Endothelial cell of umbilical vein (primary cell): ENCODE measurements at places on chromosomes 2 and 18. TPM values are rescaled to one million over a fixed set of nuclear protein-coding genes. Genes with fewer than 3 reads are reported as not detected.

- H3K36me3 ChIP-seq: no peaks in the 10 kb centered on the region
- peaks cover 46% of the 10 kb centered on the region for H3K4me1 ChIP-seq
- H3K4me3 ChIP-seq: no peak overlapping the region
- peak; percentile 6 for DNase-seq
These were observed 363.6 kb downstream of the ZNF521 start for GRCh38 chr18:24988253-24988840.

DNA sequence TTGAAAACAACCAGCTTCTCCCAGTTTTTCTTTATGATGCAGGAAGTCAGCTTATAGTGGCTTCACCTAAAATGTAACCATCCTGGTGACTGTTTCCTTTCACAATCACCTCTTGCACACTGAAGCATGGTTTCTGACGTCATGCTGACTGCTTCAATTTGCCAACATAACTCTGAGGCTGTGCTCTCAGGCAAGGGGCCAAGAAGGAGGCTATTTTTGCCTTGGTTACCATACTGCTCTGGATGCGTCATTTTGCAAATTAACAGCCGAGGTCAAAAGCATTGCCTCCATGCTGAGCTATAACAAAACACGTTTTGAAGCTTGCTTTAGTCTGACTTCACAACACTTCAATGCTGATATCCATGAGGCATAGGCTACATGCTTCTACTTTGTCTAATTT, 397.8 kb downstream of the METTL4 start:
- no peak overlapping the region for H3K27ac ChIP-seq
- no peak overlapping the region for H3K4me3 ChIP-seq
- DNase-seq: peak; percentile 33
- no peaks in the 10 kb centered on the region for H3K27me3 ChIP-seq
- H3K36me3 ChIP-seq: no peaks in the 10 kb centered on the region

GRCh38 chr2:22807872-22808271, 577.1 kb upstream of the KLHL29 start:
- H3K4me1 ChIP-seq: no peaks in the 10 kb centered on the region
- no peak for DNase-seq
- H3K27ac ChIP-seq: no peak overlapping the region
- H3K27me3 ChIP-seq: no peaks in the 10 kb centered on the region
- H3K4me3 ChIP-seq: no peak overlapping the region

DNA sequence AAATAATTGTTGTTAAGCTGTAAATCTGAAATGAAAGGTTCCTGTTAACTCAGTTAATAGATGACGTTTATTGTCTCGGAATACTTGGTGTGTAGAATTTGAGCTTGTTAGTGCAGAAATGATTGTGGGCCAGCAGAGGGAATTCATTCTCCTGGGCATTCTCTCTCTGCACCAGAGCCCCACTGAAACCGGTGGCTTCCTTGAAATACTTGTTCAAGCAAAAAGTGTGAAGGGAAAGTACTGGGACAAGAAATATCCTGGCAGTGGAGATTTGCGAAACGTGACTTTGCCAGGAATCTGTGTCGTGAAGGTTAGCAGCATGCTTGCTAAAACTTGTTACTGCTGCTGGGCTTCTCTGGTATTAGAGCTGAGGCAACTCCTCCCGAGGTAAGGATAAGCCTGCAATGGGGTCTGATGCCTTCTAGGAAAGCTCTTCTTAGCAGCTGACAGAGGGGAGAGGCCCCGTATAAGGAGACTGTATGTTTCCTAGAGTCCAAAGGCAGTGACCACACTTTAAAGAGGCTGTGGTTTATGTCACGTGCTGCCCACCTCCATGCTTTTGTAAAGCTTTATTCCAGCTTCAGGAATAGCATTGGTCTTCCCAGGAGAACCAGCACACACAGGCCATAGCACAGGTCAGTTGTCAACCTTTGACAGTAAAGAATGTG, 2.0 kb downstream of the ITGA6 start:
- H3K4me1 ChIP-seq: peaks cover 40% of the 10 kb centered on the region
- H3K36me3 ChIP-seq: no peaks in the 10 kb centered on the region
- no peak overlapping the region for H3K27ac ChIP-seq
- no peak for DNase-seq
- H3K27me3 ChIP-seq: no peaks in the 10 kb centered on the region

DNA sequence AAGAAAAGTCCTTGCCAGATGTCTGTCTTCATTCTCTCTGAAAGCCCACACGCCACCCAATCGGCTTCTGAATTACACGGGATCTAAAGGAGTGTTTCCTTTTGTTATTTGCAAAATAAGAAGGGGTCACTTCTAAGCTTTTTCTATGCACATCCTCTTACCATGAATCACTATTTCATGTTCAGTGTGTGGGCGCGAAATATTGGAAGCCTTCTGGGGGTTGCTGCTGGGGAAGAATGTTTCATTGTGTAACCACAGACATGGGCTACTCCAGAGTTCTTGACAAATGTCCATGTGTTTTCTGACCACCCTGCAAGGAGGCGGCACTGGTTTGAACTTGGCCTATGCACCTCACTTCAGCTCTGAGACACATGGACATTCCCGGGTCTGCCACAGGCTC, 133.6 kb upstream of the APCDD1 start:
- no peaks in the 10 kb centered on the region for H3K4me1 ChIP-seq
- H3K27ac ChIP-seq: no peak overlapping the region
- H3K4me3 ChIP-seq: no peak overlapping the region

The SEC11C gene
- total RNA-seq: 29.8 and 36.8 TPM in 2 replicates

GRCh38 chr2:217260441-217261115, 400.7 kb upstream of the TNP1 start:
- peak overlapping the region; percentile 12 for H3K27ac ChIP-seq
- no peaks in the 10 kb centered on the region for H3K36me3 ChIP-seq
- no peaks in the 10 kb centered on the region for H3K27me3 ChIP-seq
- H3K4me1 ChIP-seq: peaks cover 5% of the 10 kb centered on the region
- DNase-seq: no peak
- H3K4me3 ChIP-seq: no peak overlapping the region

The CD302 gene
- total RNA-seq: 10.6 and 11.5 TPM in 2 replicates

DNA sequence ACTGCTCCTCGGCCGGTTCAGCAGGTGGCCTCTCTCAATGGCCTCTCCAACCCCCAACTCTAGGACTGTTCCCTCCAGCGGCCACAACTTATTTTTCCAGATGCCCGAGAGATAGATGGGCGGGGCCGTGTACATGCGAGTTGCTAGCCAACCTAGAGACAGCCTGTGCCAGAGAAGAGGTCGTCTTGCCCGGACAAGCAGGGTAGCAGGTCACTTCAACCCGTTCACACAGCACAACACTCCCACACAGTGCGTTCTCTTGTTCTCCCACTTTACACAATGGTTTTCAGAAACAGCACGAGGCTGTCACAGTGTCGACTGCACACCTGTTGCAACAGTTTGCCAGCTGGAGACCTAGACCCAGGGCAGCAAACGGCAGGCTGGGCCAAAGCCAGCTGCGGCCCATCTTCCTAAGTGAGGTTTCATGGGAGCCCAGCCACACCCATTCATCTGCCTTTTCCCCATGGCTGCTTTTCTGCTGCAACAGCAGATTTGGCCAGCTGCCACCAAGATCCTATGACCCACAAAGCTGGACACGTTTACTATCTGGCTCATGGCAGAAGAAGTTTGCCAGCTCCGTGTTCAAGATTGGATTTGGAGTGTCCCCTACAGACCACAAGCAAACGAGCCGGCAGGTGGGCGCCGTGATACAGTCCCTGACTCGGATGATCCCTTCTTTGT, 7.3 kb upstream of the PRLH start:
- no peaks in the 10 kb centered on the region for H3K4me1 ChIP-seq
- DNase-seq: no peak
- H3K27me3 ChIP-seq: peaks cover 7% of the 10 kb centered on the region
- H3K36me3 ChIP-seq: no peaks in the 10 kb centered on the region
- H3K4me3 ChIP-seq: no peak overlapping the region
- H3K27ac ChIP-seq: no peak overlapping the region

The CHRNG gene
- total RNA-seq: not detected in 2 replicates

DNA sequence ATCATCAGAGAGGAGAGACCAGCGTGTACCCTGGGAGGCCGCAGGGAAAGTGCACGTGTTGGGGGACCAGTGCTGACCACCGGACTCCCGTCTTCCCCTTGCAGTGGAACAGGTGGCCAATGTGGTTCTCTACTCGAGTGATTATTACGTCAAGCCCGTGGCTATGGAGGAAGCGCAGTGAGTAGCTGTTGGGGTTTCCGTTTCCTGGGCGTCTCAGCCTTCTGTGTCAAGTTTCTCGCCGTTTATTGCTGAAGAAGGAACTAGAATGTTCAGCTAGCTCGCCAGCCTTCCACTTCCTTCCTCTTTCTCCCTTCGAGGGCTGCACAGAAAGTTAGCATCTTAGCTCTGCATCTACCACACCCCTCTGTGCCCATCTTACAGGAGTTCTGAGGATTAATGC, 22.8 kb upstream of the DGKD start:
- no peak for DNase-seq
- H3K4me3 ChIP-seq: no peak overlapping the region
- no peaks in the 10 kb centered on the region for H3K36me3 ChIP-seq

DNA sequence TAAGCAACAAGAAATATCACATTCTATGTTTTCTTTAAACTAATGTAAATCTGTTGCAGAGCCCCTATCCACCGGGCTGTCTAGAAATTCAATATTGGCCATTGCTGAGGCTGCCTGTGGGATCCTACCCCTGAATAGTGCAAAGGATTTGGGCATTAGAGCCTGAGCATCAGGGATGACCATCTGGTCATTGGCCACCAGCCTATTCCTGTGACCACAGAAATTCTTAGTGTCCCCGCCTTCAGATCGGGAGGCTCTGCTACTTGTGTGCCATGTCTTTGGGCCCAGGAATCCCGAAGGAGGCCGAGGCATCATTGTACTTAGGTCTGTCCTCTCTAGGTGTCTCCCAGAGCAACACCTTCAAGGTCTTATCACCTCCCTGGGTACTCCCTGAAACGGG, 73.8 kb downstream of the HRH4 start:
- H3K27me3 ChIP-seq: peaks cover 24% of the 10 kb centered on the region
- no peaks in the 10 kb centered on the region for H3K36me3 ChIP-seq
- no peak overlapping the region for H3K4me3 ChIP-seq
- peaks cover 10% of the 10 kb centered on the region for H3K4me1 ChIP-seq
- no peak for DNase-seq
- H3K27ac ChIP-seq: no peak overlapping the region

DNA sequence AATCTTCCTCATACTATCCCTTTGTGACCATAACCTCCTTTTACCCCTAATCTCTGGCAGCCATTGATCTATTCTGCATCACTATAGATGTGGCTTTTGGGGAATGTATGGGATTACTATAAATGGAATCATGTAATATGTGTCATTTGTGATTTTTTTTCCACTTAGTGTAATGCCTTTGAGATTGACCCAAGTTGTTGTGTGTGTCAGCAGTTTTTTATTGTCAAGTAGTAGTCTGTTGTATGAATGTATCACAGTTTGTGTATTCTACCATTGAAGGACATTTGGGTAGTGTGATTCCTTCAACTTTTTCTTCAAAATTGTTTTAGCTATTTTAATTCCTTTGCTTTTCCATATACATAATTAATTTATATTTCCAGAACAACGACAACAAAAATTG, 18.6 kb downstream of the VRK2 start:
- DNase-seq: no peak
- peaks cover 6% of the 10 kb centered on the region for H3K4me1 ChIP-seq
- no peaks in the 10 kb centered on the region for H3K27me3 ChIP-seq
- no peaks in the 10 kb centered on the region for H3K36me3 ChIP-seq

The ANAPC1 gene
- 58.3 and 61.5 TPM in 2 replicates for total RNA-seq

The ACMSD gene
- total RNA-seq: not detected in 2 replicates

The SLC9A2 gene
- total RNA-seq: not detected in 2 replicates

The ITGA4 gene
- 2.8 TPM in 2 replicates for total RNA-seq

DNA sequence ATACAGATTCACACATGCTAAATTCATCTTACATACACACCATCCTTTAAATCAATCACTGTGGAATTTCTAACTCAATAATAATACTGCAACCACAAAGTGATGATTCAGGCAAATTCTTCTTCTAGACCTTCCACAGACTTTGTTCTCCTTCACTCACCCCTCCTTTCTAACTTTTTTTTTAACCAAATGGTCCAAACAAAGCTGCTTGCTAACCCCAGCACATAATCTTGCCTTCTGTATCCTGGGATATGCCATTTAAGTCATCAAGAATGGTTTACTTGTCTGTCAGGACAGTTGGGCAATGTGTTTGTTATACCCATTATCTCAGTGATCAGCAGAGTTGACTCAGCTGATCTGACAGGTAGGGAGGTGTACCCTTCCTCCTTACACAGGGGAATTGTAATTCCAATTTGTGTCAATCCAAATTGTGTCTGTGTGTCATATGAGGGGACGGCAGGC, 10.0 kb downstream of the SLC40A1 start:
- no peaks in the 10 kb centered on the region for H3K27me3 ChIP-seq
- no peaks in the 10 kb centered on the region for H3K36me3 ChIP-seq
- H3K4me1 ChIP-seq: peaks cover 15% of the 10 kb centered on the region

The CROCC2 gene
- total RNA-seq: not detected in 2 replicates

The C1GALT1C1L gene
- total RNA-seq: 0.40 and 0.74 TPM in 2 replicates

DNA sequence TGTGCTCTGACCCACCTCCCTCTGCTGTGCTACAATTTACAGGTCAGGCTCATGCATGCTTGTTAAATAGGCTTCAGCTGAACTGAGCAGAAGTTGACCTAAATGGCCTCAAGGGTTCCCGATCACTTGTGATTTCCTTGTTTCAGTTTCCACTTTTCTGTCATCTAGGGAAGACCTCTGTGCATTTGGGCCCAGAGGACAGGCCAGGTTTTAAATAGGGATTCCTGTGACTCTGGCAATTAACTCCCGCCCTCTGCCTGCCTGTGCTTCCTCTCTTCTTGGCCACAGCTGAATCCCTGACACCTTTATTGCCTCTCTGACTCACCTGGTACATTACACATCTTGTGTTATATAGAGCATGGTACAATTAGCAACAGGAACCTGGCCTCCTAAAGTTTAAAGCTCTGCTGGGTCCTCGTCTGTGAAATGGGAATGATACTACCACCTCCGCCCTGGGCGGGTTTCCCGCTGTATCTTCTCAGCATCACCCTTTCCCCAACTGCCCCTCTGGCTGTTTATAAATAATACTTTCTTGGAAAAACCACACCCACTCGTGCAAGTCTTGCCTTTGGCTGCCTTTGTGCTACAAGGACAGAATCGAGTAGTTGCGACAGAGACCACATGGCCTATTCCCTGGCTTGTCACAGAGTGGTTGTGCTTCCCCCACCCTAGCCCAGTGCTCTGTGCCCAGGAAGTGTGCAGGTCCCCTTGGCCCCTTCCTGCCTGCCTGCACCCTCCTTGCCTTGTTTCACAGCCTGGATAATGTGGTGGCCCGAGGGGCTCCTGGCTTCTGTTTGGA, 7.9 kb downstream of the CABLES1 start:
- peaks cover 32% of the 10 kb centered on the region for H3K4me1 ChIP-seq
- peaks cover under 1% of the 10 kb centered on the region for H3K36me3 ChIP-seq
- no peak overlapping the region for H3K27ac ChIP-seq
- no peaks in the 10 kb centered on the region for H3K27me3 ChIP-seq
- H3K4me3 ChIP-seq: no peak overlapping the region

The RAB6C gene
- total RNA-seq: not detected in 2 replicates

GRCh38 chr18:48197819-48198218, 211.4 kb downstream of the ZBTB7C start:
- no peaks in the 10 kb centered on the region for H3K4me1 ChIP-seq
- peaks cover 3% of the 10 kb centered on the region for H3K27me3 ChIP-seq
- H3K4me3 ChIP-seq: no peak overlapping the region
- no peak overlapping the region for H3K27ac ChIP-seq
- no peak for DNase-seq

GRCh38 chr2:7801212-7801611, 880.6 kb upstream of the ID2 start:
- no peak overlapping the region for H3K27ac ChIP-seq
- H3K4me3 ChIP-seq: no peak overlapping the region
- no peak for DNase-seq
- H3K27me3 ChIP-seq: no peaks in the 10 kb centered on the region
- H3K36me3 ChIP-seq: no peaks in the 10 kb centered on the region

The FNDC4 gene
- 15.5 and 20.0 TPM in 2 replicates for total RNA-seq

GRCh38 chr2:112572005-112572404, 12.4 kb upstream of the CHCHD5 start:
- no peak overlapping the region for H3K4me3 ChIP-seq
- no peaks in the 10 kb centered on the region for H3K4me1 ChIP-seq
- H3K27me3 ChIP-seq: no peaks in the 10 kb centered on the region

The DOK6 gene
- total RNA-seq: not detected in 2 replicates

The TCF23 gene
- total RNA-seq: not detected in 2 replicates

The ASIC4 gene
- total RNA-seq: not detected in 2 replicates
